ELR (cell line): ENCODE measurements at places on chromosomes 11 and 22.
A peak's percentile ranks its signal among the peaks of the same experiment; 100 is the strongest.

DNA sequence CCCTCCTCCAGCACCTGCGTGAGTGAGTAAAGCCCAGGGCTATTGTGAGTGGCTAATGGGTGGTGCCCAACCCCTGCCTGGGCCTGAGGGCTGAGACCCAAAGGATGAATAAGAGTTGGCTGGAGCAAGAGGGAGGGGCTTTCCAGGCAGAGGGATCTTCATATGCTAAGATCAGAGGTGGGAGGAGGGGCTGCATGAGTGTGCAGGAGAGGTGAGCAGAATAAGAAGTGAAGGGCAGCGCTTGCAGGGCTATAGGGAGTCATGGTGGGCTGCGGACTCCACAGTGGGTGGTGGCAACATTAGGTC lies 3.9 kb downstream of the EMID1 start:
- DNase-seq, result no peak

DNA sequence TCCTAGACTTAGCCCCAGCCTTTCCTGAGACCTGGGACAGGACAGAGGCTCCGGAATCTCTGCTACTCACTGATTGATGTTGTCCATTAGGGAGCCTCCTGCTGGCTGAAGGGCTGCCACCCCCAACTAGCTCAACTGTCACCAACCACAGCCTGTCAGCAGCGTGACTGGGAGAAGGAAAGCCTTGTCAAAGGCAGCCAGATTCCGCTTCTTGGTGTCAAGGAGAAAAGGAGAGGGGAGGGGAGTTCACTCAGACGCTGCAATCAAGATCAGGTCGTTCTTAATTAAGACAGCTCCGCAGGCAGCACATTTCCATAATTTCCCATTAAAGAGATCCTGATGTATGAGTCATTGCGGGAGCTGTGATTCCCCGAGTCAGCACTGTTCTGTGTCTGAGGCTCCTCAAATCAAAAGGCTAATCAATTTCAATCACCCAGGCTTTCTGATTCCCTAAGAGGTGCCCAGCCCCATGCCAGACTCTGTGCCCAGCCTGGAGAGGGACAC lies 152.8 kb upstream of the ZBED5 start:
- DNase-seq, result peak; percentile 15

- peak; percentile 46 for DNase-seq
Observed at GRCh38 chr11:108319541-108320145, 96.8 kb downstream of the ATM start.

- DNase-seq, result no peak
Observed at GRCh38 chr22:22847241-22847640, 40.4 kb upstream of the IGLL5 start.
